ENCODE measurements at places on chromosomes 6 and 20.

DNA sequence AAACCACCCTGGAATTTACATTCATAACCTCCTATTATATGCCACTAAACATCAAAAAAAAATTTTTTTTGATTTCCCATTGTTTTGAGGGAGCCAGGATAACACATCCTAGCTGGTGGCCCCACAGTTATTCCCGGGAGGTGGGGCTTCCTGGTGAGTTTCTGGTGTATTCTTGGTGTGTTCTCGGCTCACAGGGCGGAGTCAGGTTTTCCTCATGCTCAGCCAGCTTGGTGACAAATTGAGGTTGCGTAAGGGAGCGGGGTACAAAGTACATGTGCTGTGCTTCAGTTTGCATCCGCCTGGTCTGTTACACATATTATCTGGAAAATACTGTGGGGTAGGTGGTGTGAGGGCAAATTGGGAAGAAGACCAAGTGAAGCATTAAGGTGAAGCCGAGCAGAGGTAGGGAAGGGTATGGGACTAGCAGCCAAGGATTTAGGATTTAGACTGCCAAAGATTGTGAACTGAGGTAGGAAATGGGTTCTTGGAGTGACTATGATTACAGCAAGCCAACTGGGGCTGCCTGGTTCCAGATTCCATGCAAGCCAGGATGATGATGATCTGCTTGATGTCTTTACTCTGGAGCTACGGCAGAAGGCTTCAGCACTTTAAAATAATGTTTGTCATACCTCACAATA lies 46.2 kb upstream of the EEF1A1 start:
- no peak for DNase-seq

GRCh38 chr6:113565306-113565705 lies 291.8 kb upstream of the MARCKS start:
- DNase-seq: no peak

DNA sequence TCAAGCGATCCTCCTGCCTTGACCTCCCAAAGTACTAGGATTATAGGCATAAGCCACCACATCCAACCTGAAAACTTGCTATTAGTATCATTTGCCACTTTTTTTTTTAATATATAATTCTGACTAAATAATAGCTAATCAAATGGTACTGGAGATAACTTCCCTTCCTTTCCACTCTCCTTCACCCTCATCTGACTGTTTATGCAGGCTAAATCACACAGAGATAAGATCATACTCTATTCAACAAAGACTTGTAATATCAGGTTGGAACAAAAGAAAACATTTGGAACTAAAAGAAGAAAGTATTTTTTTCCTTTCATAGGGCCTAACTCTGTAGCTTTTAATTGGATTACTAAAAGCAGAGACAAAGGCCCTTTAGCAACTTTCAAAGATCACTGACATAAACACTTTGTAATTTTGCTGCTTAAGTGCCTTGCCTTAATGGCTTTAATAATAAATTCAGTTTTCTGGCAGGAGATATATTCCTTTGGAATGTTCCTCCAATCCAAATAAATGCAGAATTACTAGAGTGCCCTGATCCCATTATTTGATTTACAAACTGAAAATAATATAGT lies 198.7 kb upstream of the ASCC3 start:
- no peak for DNase-seq

DNA sequence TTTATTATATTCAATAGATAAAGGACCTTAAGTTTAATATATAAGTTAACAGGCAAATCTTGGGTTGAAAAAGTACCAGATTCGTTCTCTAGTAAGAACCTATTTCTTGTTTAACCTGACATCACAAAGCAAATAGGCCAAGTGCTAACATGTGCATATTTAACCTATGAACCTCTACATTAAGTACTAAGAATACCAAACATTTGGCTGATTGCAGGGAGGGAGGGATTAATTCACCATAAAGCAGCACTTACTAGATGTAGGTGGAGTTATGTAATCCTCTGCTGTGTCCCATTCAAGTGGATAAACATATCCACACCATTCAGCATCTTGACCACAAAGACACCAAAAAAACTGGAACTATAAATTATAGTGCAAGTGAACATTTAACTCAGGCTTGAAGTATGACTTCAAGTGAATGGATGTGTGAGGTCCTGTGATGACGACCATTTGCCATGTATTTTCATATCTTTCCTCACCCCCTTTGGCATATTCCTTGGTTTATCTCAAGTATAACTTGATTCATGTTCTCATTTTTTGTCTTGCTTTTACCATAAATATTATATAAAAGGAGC lies 10.2 kb downstream of the STX11 start:
- no peak for DNase-seq

DNA sequence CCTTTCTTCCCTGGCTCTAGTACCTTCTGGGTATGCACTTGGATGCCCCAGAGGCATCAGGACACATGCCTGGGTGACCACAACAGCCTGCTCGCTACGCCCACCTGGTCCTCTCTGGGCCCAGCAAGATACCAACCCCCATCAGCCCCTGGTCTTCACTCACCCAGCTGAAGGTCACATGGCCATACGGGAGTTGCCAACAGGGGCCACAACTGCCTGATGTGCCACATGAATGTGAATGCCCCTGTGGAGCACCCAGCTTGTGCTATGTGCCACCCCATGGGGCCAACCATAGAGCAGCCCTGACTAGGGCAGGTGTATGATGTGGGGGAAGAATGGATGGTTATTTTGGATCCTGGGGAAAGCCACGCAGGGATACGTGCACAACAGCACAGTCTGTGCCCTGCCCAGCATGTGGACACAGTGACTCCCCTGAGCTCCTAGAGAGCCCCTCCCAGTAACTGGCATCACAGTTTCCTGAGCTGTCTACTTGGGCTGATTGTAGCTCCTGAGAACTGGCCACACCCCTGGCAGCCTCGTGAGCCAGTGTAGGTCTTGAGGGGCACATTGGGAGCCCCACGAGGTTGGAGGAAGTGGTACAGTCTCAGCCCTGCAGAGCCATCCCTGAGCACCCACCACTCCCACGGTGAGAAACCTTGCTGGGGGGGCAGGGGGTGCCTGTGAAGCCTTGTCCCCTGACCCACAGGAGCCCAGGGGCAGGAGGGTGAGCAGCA lies 10.5 kb upstream of the PCMTD2 start:
- DNase-seq: no peak

Measured in esophagus squamous epithelium (tissue), 5 donors.